Epithelial cell of esophagus (primary cell): ENCODE measurements at places on chromosomes 16 and 17.

DNA sequence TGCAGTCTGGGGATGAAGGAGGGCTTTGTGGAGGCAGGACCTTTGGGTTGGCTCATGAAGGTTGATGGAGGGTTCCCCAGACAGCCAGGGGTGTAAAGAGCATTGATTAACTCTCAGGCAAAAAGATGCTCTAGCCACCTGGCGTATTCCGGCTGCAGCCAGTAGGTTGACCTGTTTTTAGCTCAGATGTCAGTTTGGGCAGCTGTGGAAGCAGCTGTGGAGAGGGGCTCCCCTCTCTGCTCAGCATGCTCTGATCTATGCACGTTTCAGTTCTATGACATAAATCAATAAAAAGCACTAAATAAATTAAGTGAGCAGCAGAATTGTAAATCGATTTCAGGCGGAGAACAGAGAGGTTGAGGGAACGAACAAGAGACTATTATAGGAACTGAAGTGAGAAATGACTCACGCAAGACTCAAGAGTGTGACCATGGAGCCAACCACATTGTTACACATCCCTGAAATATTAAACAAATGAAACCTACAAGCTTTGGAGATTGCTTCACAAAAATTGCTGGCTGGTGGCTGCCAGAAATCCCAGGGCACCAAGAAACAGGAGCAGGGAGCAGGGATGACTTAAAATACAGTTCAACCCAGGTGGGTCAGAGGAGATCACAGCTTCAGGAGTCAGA, 111.9 kb downstream of the GSG1L start:
- DNase-seq = peak; percentile 6

- DNase-seq = no peak
Measured at GRCh38 chr17:73091410-73091769, 1.1 kb downstream of the SLC39A11 start.

GRCh38 chr16:54473226-54473993, 186.8 kb upstream of the IRX3 start:
- DNase-seq = no peak

- DNase-seq = no peak
Measured at GRCh38 chr16:28499854-28500253, 5.4 kb downstream of the APOBR start.

GRCh38 chr17:8151641-8152111, 528 bp downstream of the PER1 start:
- peak; percentile 45 for DNase-seq

- no peak for DNase-seq
Measured at GRCh38 chr17:79039171-79039570, 15.2 kb downstream of the C1QTNF1 start.

DNA sequence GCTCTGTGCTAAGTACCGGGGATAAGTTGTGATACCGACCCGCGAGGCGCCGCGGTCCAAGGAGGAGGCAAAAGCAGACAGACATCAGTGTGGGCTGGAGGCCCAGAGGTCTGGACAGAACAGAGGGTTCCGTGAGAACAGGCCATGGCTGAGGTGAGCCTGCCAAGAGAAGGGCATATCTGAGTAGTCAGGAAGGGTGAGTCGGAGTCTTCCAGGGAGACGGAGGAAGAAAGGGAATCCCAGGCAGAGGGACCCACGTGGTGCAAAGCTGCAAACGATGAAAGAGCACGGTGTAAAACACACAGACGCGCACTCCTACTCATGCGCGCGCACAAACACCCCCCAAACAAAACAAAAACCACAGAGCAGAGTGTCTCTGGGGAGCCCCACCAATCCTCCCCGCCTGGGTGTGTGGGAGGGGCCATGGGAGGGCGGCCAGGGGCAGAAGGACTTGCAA, 18.1 kb downstream of the RHBDL3 start:
- DNase-seq = no peak

GRCh38 chr16:65737831-65738230, 616.0 kb upstream of the CDH11 start:
- no peak for DNase-seq

DNA sequence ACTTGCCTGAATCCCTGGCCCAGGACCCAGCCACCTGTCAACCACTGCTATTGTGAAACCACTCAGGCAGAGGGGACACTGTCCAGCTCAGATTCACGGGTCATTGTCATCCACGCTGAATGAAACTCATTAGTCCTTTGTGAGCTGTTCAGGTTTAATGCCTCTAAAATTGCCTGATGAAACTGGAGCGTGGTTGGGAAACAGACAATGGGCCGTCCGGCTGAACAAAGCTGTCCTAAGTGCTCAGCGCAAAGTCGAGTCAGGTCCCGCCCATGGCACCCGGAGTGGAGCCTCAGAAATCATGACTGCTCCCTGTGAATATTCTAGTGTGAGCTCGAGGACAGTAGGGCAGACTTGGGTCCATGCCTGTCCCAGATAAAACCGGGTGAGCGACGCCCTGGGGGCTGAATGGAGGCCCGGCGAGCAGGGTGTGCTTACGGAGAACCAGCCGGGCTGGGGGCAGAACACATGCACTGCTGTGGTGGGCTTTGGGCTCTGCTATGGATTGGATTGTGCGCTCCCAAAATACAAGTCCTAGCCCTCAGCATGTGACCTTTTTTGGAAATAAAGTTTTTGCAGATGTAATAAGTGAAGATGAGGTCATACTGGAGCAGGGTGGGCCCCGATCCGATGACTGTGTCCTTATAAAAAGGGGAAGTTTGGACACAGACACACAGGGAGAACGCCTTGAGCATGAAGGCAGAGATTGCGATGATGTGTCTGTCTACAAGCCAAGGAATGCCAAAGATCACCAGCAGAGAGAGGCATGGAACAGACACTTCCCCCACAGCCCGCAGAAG, 12.9 kb upstream of the CMIP start:
- no peak for DNase-seq

DNA sequence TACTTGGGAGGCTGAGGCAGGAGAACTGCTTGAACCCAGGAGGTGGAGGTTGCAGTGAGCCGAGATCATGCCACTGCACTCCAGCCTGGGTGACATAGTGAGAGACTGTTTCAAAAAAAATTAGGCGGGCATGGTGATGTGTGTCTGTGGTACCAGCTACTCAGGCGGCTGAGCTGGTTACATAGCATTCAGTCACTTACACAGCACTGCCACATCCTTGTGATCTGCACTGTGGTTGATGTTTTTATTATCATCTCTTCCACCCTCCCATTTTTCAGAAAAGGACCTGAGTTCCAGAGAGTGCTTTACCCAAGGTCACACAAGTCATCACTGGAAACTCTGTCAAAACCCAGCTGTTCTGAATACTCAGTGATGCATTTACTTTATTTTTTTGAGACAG, 14.8 kb upstream of the KPNB1 start:
- DNase-seq = no peak

GRCh38 chr16:72508191-72508590, 336.2 kb upstream of the PMFBP1 start:
- DNase-seq = no peak

GRCh38 chr17:7893187-7893880, 4.7 kb downstream of the CHD3 start:
- DNase-seq = no peak

DNA sequence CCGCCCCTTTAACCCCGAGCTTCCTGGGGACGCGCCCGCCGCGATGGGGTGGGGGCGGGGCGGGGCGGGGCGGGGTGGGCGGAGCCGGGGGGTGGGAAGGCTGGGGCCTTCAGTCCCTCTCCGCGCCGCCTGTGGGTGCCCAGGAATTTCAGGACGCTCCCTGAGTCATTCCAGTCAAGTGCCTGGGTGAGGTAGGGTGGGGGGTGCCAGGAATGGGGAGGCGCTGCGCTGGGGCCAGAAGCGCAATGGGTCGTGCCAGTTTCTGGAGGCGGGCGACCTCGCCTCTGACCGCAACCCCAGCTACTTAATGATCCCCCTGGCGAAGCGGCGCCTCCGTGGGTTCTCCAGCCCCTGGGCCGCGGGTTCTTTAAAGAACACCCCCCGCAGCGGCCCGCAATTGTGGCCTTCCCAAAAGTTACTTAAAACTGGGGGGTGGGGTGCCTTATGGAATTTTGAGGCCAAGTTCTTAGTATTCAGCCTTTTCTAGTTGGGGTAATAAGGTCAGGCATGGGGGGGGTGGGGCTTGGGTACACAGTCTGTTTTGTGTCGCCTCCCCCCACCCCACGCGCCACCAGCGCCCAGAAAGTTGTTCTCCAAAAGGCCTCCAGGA, 826 bp upstream of the GSE1 start:
- peak; percentile 96 for DNase-seq

GRCh38 chr16:85588562-85589503, 24.3 kb upstream of the GSE1 start:
- no peak for DNase-seq

GRCh38 chr17:3729881-3730280, 6.2 kb downstream of the HASPIN start:
- DNase-seq = no peak

DNA sequence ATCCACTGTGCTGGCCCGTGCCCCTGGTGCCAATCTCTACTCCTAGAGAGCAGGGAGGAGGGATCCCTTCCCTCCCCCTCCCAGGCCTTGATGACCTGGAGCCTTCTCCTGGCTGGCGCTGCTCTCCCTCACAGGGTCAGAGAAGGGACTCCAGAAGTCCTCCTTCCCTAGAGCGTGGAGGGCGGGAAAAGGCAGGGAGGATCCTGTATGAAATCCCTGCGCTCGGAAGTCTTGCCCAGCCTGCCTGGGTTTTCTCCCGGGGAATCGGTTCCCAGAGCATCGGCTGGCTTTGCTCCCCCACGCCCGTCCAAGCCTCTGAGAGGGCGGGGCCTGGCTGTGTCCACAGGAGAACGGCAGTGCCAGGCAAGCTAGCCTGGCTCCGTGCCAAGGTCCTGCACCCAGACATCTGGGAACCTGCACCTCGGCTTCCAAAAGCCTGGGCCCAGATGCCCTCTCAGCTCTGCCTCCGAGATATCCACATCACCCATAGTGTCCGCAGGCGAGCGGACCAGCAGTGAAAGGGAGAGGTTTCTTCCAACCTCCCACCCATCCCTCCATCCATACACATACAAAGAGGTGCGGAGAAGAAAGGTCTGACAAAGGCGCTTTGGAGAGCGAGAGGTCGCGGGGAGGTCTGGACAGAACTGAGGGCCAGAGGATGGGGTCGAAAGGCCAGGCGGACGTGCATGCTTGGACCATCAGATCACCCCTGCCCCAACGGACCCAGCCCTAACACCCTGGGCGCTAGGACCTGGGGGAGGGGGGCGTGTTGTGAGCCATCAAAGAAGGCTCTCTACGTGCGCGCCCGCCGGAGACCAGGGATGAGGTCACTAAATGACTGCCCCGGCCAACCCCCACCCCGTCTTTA, 1.1 kb downstream of the MPP2 start:
- DNase-seq = peak; percentile 36

DNA sequence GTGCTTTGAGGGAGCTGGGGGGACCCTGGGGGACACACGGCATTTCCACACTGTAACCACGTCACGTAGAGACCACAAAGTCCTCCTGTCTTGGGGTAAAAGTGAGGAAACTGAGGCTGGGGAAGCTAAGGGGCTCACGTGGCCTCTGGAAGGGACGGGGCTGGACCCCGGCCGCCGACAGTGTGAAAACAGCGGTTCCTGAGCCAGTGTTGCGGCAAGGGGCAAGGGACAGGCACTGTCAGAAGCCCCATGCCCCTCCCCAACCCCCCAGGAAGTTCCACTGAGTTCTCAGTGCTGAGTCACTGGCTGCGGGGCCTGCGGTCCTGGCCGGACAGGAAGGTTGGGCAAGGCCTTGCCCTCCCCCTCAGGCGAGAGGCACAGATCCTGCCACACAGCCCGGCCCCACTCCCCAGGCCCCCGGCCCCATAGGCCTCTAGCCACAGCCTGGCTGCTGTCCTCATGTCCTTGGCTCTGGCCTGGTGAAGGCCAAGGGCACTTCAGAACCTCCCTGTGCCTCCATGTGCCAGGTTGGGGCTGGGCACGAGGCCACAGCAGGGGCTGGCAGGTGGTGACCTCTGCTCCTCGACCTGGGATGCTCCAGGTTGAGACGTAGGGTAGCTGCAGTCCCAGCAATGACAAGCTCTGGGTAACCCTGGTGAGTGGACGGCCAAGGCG, 5.0 kb upstream of the CCDC57 start:
- DNase-seq = peak; percentile 67

GRCh38 chr16:88968589-88969280, 8.3 kb downstream of the CBFA2T3 start:
- DNase-seq = no peak

DNA sequence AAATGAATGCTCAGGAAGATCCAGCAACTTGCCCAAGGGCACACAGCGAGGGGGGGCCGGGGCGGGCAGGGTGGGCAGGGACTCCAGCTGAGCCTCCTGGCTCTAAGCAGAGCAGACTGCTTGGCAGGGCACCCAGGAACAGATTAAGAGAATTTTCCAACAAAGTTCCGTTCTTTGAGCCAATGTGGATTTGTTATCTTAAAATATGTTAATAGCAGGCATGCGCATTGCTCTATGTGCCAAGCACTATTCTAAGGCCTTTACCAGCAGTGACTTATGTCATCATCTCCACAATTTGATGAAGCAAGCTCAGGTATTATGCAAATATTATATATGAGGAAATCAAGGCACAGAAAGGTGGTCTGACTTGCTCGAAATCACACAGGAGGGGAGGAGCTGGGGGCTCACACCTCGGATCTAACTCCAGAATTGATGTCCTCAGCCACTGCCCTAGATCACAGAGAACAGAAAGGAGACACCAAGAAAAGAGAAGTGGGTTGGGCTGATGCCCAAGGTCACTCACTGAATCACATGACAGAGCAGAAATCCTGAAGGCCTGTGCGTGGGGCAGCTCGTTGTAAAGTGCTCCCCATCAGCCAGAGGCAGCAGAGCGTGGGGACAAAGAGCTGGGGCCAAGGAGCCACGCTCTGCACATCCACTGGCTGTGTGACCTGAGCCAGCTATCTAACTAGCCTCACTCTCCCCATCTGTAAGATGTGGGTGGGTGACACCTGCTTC, 23.2 kb upstream of the MEAK7 start:
- no peak for DNase-seq

- DNase-seq = no peak
Measured at GRCh38 chr16:85008271-85008670, 3.1 kb downstream of the ZDHHC7 start.

DNA sequence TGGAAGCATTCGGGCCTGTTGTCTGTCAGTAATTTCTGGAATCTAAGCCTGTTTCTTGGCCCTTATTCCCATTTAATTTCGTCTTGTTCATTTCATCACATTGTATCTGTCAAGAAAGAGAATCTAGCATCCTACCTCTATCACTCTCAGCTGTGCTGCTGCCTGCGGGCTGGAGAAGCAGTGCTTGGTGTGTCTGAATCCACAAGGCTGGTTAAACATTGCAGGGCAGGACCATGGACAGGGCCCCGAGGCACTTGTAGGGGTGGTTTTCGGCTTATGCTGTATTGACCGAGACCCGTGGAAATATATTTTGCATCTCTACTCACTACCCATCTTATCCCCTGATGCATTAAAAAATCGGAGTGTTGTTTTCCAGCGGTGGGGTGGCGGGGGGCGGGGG, 3.1 kb downstream of the RAB11FIP4 start:
- peak; percentile 68 for DNase-seq

- DNase-seq = no peak
Measured at GRCh38 chr16:53495325-53495724, 7.7 kb downstream of the AKTIP start.

- no peak for DNase-seq
Measured at GRCh38 chr17:71511266-71511995, 609.4 kb upstream of the SOX9 start.

- DNase-seq = no peak
Measured at GRCh38 chr17:82536512-82537201, 17.1 kb downstream of the FOXK2 start.
